Activated CD4-positive, CD25-positive, alpha-beta regulatory T cell treated with anti-CD3 and anti-CD28 coated beads, Interleukin-2, amount 50 U/mL, for 72 hours (primary cell): ENCODE measurements at places on chromosomes 4 and X.

DNA sequence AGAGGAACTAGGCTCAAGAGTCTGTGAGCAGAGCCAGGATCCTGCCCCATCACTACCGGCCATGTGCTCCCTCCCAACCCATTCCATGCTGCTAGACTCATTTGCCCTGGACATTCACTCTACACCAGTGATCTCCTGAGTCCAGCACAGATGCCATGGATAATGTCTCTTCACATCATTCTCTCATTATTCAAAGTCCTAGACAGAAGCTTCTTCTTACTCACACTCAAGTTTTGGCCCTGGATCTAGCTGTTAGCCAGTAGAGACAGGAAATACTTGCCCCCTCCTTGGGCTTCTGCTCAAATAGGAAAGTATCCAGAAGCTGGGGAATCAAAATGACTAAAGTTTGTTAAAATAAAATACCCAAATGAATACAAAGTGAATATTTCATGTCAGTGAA is 266.8 kb upstream of the LDB2 start:
- no peak for DNase-seq

- DNase-seq = no peak
Observed at GRCh38 chr4:14308229-14308651, 680.7 kb upstream of the BOD1L1 start.

DNA sequence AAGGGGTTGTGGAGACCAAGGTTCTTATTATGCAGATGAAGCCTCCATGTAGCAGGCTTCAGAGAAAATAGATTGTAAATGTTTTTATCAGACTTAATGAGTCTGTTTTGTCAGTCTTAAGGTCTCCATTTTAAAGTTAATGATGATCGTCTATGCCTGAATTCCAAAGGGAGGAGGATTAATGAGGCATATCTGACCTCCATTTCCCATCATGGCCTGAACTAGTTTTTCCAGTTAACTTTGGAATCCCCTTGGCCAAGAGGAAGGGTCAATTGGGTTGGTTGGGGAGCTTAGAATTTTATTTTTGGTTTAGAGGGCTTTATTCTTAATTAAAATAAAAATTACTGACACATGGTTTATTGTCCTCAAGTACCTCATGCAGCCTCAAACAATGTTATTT is 6.9 kb upstream of the PARM1 start:
- DNase-seq = no peak

DNA sequence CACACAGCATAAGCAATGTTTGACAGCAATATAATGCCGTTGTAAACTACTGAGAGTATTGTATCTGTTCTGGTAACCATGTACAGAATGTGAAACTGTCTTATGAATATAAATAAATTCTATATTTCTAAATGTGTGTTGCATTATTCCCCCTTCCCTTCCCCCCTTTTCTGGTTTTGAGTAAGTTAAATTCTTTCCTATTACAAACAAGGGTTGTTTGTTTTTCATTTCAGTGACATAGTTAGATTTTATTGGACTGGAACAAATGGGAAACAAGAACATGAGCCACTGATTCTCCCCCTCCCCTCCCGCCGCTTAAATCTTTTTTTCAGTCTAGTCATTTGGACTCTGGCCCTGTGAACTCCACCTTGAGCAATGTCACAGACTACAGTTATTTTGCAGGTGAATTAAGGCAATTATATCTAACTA is 69.8 kb downstream of the GPAT3 start:
- DNase-seq = no peak

GRCh38 chrX:109848461-109849050 is 115.5 kb upstream of the ACSL4 start:
- DNase-seq = no peak

- no peak for DNase-seq
Observed at GRCh38 chr4:142547974-142548373, 298.1 kb downstream of the INPP4B start.

GRCh38 chr4:131309628-131310027 is 1839.5 kb upstream of the PCDH10 start:
- no peak for DNase-seq
